ENCODE measurements at places on chromosomes 7 and 10.

- no peak for DNase-seq
Observed at GRCh38 chr10:7310076-7310475, 100.8 kb downstream of the SFMBT2 start.

- DNase-seq, result no peak
Observed at GRCh38 chr7:10934292-10934691, 39.4 kb upstream of the PHF14 start.

DNA sequence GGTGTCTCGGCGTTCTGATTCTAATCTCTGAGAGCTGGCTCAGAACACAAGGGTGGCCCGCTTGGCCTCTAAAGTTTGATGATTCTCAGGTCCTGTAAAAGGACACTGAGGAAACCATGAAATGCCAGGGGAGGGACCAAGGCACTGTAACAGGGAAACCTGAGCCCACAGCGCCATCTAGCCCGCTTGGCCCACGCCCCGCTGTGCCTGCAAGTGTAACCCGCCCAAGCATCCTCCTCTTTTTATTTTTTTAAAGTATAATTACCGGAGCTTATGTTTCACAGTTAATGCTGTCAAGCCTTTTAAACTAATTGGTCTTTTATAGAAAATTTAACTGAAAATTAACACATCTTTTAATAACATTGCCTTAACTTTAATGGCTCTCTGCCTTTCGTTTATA is 734.7 kb downstream of the KCNMA1 start:
- DNase-seq, result no peak

- no peak for DNase-seq
Observed at GRCh38 chr10:125060826-125061556, 99.4 kb downstream of the CTBP2 start.

DNA sequence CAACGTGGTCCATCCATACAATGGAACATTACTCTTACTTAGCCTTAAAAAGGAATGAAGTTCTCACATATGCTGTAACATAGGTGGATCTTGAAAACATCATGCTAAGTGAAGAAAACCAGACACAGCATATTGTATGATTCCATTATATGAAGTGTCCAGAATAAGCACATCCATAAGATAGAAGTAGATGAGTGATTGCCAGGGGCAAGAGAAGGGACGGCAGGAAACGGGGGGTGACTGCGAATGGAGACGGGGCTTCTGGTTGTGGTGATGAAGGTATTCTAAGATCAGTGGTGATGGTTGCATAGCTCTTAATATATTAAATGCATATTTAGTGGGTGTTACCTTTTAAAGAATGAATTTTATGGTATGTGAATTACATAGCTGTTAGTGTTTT is 29.8 kb downstream of the UBE3C start:
- DNase-seq, result no peak

DNA sequence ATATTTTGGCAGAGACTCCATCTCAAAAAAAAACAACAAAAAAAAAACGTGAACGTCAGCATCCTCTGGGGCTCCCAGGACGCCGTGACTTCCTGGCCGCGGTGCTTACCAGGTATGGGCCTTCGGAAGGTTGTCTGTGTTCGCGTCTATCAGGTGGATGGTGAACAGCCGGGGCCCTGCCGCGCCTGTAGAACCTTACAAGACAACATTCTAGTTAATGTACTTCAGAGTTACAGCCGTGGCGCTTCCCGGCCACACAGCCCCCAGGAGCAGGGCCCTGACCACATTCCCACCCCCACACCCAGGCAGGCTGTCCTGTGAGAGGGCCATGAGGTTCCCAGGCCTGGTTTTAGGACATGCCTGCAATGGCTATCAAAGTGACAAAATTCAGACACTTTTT is 111.0 kb downstream of the SMURF1 start:
- no peak for DNase-seq

- DNase-seq, result no peak
Observed at GRCh38 chr7:608361-608760, 88.7 kb upstream of the PDGFA start.

GRCh38 chr7:77714195-77714594 is 17.9 kb downstream of the RSBN1L start:
- DNase-seq, result no peak

DNA sequence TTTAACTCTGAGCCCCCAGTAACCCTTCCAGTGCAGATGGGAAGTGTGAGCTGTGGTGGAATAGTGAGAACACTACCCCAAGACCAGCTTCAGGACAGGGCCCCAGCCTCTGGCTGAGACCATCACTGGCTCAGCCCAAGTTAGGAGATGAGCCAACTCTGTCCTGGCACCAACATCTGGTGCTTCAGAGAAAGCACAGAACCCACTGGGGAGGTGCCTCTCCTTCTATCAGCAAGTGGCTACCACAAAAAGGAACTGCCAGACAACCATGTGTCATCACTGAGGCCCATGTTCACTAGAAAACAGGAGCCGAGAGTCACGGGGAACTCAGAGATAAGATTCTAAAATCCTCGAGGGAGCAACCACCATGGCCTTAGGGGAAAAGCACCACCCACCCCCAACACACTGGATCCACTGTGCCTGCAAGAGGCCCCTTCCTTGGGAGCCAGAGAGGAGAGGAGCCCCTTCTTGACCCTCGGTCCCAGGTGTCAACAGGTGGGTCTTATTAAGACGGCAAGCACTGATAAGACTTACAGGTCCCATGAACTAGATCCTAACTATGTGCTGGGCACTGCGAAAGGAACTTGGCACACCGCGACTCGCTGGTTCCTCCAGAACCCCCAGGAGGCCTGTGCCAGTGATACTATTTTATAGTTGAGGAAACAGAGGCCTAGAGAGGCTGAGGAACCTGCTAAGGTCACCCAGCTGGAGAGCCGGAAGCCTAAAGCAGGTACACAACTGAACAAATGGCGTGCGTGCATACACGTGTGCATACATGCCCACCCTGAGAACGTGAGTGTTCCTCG is 102.7 kb downstream of the FAM53B start:
- DNase-seq, result no peak
